ENCODE measurements at places on chromosomes 7 and 10. TPM values are rescaled to one million over a fixed set of nuclear protein-coding genes. Genes with fewer than 3 reads are reported as not detected.

Gene PHYHIPL
- total RNA-seq = 2.1 TPM

Gene CCDC3
- total RNA-seq = 5.2 TPM

Gene PSD
- total RNA-seq = 4.0 TPM

Gene NPC1L1
- total RNA-seq = not detected

Gene C10orf67
- not detected for total RNA-seq

Gene FAM25G
- total RNA-seq = not detected

Gene DNAAF5
- total RNA-seq = 74.0 TPM

Gene ELMO1
- 24.9 TPM for total RNA-seq

Gene SLC13A4
- total RNA-seq = 2.4 TPM

Gene IDI2
- not detected for total RNA-seq

Gene EVX1
- total RNA-seq = not detected

Gene GNG11
- 1.6 TPM for total RNA-seq

Gene ANXA7
- 71.4 TPM for total RNA-seq

DNA sequence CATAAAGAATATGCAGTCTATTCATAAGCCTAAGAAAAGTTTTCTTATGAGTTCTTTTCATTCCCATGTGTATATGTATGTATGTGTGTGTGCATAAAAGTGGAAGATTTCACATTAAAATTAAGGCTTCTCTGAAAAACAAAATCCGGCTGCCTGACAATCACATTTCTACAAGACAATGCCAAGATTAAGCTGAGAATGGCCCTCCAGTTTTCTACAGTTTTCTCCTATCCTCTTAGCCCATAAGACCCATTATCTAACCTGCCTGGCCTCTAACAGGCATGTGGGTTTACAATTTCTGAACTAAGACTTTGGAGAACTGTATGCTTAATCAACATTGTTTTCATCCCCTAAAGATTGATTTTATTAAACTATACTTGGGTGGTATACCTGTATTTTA lies 446.0 kb upstream of the SEMA3A start:
- no peaks in the 10 kb centered on the region for H3K36me3 ChIP-seq
- H3K4me3 ChIP-seq = no peak overlapping the region
- H3K27ac ChIP-seq = no peak overlapping the region
- peaks cover 29% of the 10 kb centered on the region for H3K4me1 ChIP-seq
- peak; percentile 32 for DNase-seq

GRCh38 chr7:84809877-84810276 lies 377.0 kb downstream of the SEMA3D start:
- no peak overlapping the region for H3K4me3 ChIP-seq
- no peaks in the 10 kb centered on the region for H3K36me3 ChIP-seq
- no peaks in the 10 kb centered on the region for H3K27me3 ChIP-seq
- DNase-seq = no peak

GRCh38 chr7:132666774-132667172 lies 90.5 kb upstream of the PLXNA4 start:
- H3K4me1 ChIP-seq = no peaks in the 10 kb centered on the region
- H3K27me3 ChIP-seq = no peaks in the 10 kb centered on the region
- DNase-seq = no peak
- no peaks in the 10 kb centered on the region for H3K36me3 ChIP-seq
- H3K4me3 ChIP-seq = no peak overlapping the region

DNA sequence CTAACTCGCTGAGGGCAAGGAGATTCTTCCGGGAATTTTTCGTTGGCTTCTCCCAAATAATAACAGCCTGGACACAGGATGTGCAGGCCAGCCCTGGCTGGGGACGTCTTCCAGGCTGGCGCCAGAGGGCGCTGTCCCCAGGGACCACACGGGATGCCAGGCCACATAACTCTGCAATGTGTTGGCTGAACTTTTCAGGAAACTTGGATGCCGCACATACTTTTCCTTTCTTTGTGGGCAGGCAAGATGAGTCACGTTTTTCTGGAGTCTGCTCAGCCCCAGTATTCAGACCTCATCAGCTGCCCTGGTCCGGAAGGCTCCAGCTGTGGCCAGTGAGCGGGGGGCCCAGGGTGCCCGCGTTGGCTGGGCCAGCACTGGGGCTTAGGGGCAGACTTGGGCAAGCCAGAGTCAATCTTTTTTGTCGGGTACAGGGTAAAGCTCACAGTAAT lies 122.7 kb downstream of the PRKAG2 start:
- H3K36me3 ChIP-seq = no peaks in the 10 kb centered on the region
- peak; percentile 95 for DNase-seq
- H3K4me3 ChIP-seq = no peak overlapping the region
- no peaks in the 10 kb centered on the region for H3K27me3 ChIP-seq

- DNase-seq = no peak
- no peaks in the 10 kb centered on the region for H3K27me3 ChIP-seq
- H3K36me3 ChIP-seq = no peaks in the 10 kb centered on the region
- H3K4me1 ChIP-seq = 0 out of 2 replicates have a peak, but pooled peaks cover 8% of the 10 kb centered on the region
- no peak overlapping the region for H3K4me3 ChIP-seq
Measured at GRCh38 chr10:98096731-98097130, 37.7 kb upstream of the R3HCC1L start.

DNA sequence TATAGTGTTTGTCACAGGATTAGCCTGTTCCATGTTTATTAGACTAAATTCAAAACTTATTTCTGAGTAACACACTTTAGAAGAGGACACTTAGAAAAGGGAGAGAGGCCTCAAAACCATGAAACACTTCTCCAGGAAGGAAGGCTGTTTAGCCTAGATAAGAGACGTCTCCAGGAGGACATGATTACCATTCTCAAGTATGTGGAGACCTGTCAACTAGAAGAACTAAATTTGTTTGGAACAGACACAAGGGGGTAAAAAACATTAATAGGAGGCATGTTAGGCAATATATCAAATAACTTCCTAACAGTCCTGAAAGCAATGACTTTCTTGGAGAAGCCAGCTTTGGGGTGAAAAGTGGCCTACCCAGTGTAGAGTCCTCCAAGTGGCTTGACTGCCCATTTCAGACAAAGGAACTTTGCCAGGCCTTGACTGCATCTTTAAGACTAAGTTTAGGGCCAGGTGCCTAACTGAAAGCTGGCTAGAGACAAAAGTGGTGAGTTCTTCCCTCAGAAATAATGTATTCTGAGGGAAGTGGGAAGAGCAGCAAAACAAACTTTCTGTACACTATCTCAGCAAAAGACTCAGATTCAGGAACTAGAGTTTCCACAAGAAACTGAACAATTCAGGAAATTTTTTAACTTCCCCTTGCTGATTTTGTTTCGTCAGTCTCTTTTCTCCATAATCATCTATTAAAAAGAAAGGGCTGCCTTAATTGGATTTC lies 11.8 kb downstream of the NCOA4 start:
- no peak for DNase-seq
- H3K27me3 ChIP-seq = no peaks in the 10 kb centered on the region

DNA sequence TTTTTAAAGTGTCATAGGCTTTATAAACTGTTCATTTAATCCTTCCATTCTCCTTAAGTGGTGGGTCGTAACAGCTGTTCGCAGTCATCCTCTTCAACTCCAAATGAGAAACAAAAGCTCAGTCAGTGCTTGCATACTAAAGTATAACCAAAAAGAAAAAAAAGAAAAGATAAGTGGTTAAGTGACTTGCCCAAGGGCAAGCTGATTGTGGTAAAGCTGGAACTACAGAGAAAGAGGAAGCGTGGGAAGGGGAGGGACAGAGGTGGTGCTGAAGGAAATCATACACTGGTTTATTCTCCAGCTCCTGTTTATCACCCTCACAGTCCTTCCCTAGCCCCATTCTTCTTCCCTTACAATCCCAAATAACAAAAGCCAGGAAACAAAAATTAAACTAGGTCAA lies 29.6 kb downstream of the IDE start:
- no peaks in the 10 kb centered on the region for H3K27me3 ChIP-seq
- no peak overlapping the region for H3K27ac ChIP-seq
- H3K36me3 ChIP-seq = no peaks in the 10 kb centered on the region
- DNase-seq = peak; percentile 33
- H3K4me1 ChIP-seq = peaks cover 17% of the 10 kb centered on the region
- no peak overlapping the region for H3K4me3 ChIP-seq

GRCh38 chr10:113499806-113500205 lies 53.0 kb upstream of the HABP2 start:
- H3K27ac ChIP-seq = no peak overlapping the region
- DNase-seq = no peak
- H3K36me3 ChIP-seq = no peaks in the 10 kb centered on the region
- no peaks in the 10 kb centered on the region for H3K27me3 ChIP-seq

GRCh38 chr10:21522631-21523406 lies 2.7 kb downstream of the SKIDA1 start:
- DNase-seq = peak; percentile 58
- no peak overlapping the region for H3K27ac ChIP-seq
- H3K4me3 ChIP-seq = 0 out of 2 replicates have a peak overlapping the region, but pooled peaks have one; percentile 9
- H3K27me3 ChIP-seq = peaks cover 34% of the 10 kb centered on the region
- no peaks in the 10 kb centered on the region for H3K36me3 ChIP-seq

GRCh38 chr7:44639671-44640321 lies 33.4 kb downstream of the OGDH start:
- H3K27me3 ChIP-seq = no peaks in the 10 kb centered on the region
- H3K36me3 ChIP-seq = no peaks in the 10 kb centered on the region
- no peak overlapping the region for H3K4me3 ChIP-seq
- peaks cover 16% of the 10 kb centered on the region for H3K4me1 ChIP-seq
- peak; percentile 69 for DNase-seq
- H3K27ac ChIP-seq = peak overlapping the region; percentile 86

DNA sequence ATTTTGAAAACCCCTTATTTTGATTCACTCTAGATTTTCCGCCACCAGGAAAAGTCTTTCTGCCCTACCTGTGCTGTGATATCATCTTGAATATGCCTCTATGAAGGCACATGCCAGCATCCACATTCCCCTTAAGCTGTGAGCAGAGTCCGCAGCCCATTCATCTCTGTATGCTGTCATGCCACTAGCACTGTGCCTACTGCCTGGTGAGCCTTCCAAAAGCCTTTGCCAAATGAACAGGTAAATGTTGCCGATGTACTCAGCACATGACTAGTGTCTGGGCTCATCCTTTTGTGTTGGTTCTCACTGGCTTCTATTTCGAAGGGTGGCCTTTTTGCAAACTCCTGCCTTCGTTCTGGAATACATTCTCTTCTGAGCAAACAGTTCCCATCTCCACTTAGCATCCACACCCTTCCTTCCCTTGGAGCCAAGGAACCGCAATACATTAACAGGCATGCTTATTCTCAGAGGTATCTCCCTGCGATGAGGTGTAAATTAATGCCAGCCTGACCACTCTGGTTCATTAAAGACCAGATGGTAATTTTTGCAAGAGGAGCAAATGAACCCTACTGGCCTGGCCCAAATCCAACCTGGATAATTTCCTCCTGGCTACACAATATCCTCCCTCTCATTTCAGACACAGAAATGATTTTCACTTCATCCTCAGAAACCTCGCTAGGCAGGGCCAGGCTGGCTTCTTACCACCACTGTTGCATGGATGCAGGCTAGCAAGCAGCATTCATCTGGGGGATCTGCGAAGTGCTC lies 339.7 kb upstream of the NFE2L3 start:
- no peaks in the 10 kb centered on the region for H3K27me3 ChIP-seq
- no peak overlapping the region for H3K4me3 ChIP-seq
- no peak overlapping the region for H3K27ac ChIP-seq
- DNase-seq = no peak
- no peaks in the 10 kb centered on the region for H3K4me1 ChIP-seq

DNA sequence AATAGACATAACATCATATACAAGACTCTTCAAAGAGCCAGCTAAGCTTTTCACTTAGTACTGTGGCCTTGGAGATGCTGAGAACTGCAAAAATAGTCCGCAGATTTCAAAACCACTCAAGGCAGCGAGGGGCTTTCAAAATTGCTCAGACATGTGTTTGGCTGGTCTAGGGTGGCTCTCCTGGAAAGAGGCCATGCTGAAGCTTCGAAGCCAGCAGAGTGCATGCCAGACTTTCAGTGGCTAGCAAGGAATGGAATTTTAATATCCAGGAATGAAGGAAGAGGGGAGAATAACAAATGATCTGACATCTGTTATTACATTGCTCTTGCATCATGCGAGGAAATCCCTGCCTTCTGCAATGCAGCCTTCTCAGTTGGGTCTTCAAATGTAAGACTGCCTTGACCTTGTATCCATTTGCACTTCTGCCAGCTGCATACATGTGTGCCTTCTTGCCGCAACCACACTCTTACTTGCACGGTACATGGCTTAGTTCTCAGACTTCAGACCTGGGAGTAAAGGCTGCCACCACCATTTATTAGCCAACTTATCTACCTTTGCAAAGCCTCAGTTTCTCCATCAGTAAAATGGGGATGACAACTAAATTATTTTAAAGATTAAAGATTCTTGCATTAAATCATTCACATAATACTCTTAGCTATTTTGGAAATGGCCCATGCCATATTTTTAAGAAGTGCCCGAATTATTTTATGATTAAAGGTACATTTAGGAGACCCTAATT lies 55.9 kb downstream of the ITIH5 start:
- no peaks in the 10 kb centered on the region for H3K4me1 ChIP-seq
- H3K4me3 ChIP-seq = no peak overlapping the region
- no peaks in the 10 kb centered on the region for H3K27me3 ChIP-seq
- no peaks in the 10 kb centered on the region for H3K36me3 ChIP-seq
- no peak for DNase-seq

GRCh38 chr7:69517985-69518704 lies 80.1 kb upstream of the AUTS2 start:
- H3K27me3 ChIP-seq = no peaks in the 10 kb centered on the region
- no peaks in the 10 kb centered on the region for H3K36me3 ChIP-seq
- peak overlapping the region; percentile 64 for H3K27ac ChIP-seq
- peaks cover 27% of the 10 kb centered on the region for H3K4me1 ChIP-seq
- H3K4me3 ChIP-seq = peak overlapping the region; percentile 0
- DNase-seq = peak; percentile 79

GRCh38 chr7:158249692-158250091 lies 337.9 kb downstream of the PTPRN2 start:
- H3K4me1 ChIP-seq = no peaks in the 10 kb centered on the region
- DNase-seq = no peak
- H3K27me3 ChIP-seq = no peaks in the 10 kb centered on the region
- H3K4me3 ChIP-seq = no peak overlapping the region

GRCh38 chr7:94057955-94058354 lies 53.8 kb upstream of the BET1 start:
- H3K4me1 ChIP-seq = peaks cover 11% of the 10 kb centered on the region
- H3K36me3 ChIP-seq = no peaks in the 10 kb centered on the region
- H3K27ac ChIP-seq = no peak overlapping the region
- no peak overlapping the region for H3K4me3 ChIP-seq

GRCh38 chr10:17092986-17093803 lies 36.4 kb downstream of the CUBN start:
- no peaks in the 10 kb centered on the region for H3K4me1 ChIP-seq
- H3K27ac ChIP-seq = no peak overlapping the region
- no peaks in the 10 kb centered on the region for H3K27me3 ChIP-seq
- DNase-seq = no peak
- no peaks in the 10 kb centered on the region for H3K36me3 ChIP-seq

DNA sequence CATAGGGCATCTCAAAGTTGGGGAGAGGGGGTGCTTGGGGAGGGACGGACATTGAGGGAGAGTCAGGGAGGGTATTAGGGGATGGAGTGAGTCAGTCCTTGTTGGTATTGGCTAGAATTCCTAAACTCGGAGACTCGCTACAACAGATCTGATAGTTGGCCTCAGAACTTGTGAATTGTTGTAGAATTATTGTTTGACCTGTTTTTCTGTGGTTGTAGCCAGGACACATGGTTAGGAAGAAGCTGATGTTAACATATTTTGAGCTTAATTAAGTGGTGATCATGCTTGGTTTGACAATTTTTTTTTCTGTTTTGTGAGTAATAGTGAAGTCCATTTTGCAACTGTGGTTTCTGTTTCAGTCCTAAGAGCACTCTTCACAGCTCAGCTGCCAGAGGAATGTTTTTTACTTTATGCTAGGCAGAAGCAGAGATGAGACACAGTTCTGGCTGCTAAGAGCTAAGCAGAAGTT lies 1190.3 kb upstream of the C7orf33 start:
- DNase-seq = no peak
- H3K27ac ChIP-seq = no peak overlapping the region
- H3K4me3 ChIP-seq = no peak overlapping the region
- H3K27me3 ChIP-seq = no peaks in the 10 kb centered on the region
- no peaks in the 10 kb centered on the region for H3K36me3 ChIP-seq

GRCh38 chr10:97770255-97770654 lies 1.5 kb downstream of the SFRP5 start:
- no peak for DNase-seq
- H3K36me3 ChIP-seq = no peaks in the 10 kb centered on the region
- H3K4me3 ChIP-seq = peak overlapping the region; percentile 70
- H3K27me3 ChIP-seq = peaks cover 49% of the 10 kb centered on the region
